Activated CD8-positive, alpha-beta T cell treated with anti-CD3 and anti-CD28 coated beads, Interleukin-2, amount 10 ng/mL, durations not matched to agents 7 days and 5 days (primary cell): ENCODE measurements at places on chromosomes 7 and 10. TPM values are rescaled to one million over a fixed set of nuclear protein-coding genes. Genes with fewer than 3 reads are reported as not detected.
A peak's percentile ranks its signal among the peaks of the same experiment; 100 is the strongest.

ADGRA1 gene
- not detected for total RNA-seq

LOXL4 gene
- total RNA-seq: not detected

ZNF488 gene
- not detected for total RNA-seq

TRIL gene
- not detected for total RNA-seq

SPDYE2B gene
- not detected for total RNA-seq

TEX36 gene
- total RNA-seq: not detected

RNF32 gene
- 1.4 TPM for total RNA-seq

FAM25G gene
- total RNA-seq: not detected

UCN3 gene
- total RNA-seq: not detected

GIMAP7 gene
- total RNA-seq: 134 TPM

DNA sequence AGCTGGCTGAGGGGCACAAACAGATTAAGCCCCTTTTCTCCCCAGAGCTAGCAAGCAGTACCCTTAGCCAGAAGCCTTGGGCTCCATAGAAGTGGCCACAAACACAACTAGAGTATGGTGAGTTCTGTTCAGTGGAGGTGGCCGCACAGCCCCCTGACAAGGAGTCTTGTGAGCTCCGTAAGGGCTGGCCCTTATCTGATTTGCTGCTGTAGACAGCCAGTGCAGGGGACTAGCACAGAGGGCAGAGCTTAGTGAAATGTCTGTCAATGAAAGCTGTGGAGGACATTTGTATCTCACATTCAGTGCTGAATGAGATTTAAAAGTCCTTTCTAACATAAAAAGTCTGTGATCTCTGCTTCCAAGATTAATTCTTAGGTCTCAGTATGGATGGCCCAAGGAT is 137.3 kb downstream of the AUTS2 start:
- no peak for DNase-seq

DNA sequence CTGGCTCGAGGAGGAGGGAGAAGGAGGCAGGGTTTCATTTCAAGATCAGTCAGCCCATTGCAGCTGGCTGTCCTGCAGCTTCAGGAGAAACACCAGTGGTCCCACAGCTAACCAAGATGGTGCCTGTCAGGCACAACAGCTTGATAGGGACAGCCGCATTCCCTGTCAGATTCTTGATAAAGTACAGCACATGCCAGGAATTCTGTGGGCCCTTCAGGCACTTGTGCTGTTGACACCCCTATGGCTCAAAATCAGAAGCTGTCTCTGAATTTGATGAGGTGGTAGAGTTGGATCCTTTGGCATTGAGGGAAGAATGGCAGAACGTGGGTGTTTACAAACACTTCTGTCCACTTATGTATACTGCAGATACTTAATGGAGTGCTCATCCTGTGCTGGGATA is 354.3 kb downstream of the KCNMA1 start:
- DNase-seq: no peak

- no peak for DNase-seq
Measured at GRCh38 chr10:76729841-76730487, 907.6 kb downstream of the KCNMA1 start.

GRCh38 chr10:131001438-131001837 is 310.1 kb downstream of the TCERG1L start:
- no peak for DNase-seq

GRCh38 chr7:22900784-22901183 is 78.1 kb upstream of the TOMM7 start:
- no peak for DNase-seq

DNA sequence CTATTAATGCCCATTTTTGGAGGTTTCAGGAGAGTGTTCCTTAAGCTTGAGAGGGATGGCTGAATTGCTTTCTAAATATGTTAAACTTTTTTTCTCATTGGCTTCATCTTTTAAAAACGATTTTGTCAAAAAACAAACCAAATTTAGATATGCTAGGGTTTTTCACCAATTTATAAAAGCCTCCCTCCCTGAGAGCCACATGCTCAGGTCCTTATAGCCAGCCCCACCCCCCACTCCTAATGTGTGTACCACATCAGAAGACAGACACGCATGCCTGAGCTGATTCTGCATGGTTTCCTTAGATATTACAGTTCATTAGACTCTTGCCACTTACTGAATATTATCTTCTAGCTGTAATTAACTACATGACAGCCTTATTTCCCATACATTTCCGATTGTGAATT is 2.0 kb downstream of the CUL1 start:
- DNase-seq: peak; percentile 63

GRCh38 chr10:18319628-18320027 is 179.4 kb downstream of the CACNB2 start:
- DNase-seq: no peak

- no peak for DNase-seq
Measured at GRCh38 chr7:144048648-144049047, at the start of gene OR2A5. TSS of gene OR2A5 (plus strand) at chr7:144048948. CDS start at chr7:144050402, 1,454 bp downstream.

DNA sequence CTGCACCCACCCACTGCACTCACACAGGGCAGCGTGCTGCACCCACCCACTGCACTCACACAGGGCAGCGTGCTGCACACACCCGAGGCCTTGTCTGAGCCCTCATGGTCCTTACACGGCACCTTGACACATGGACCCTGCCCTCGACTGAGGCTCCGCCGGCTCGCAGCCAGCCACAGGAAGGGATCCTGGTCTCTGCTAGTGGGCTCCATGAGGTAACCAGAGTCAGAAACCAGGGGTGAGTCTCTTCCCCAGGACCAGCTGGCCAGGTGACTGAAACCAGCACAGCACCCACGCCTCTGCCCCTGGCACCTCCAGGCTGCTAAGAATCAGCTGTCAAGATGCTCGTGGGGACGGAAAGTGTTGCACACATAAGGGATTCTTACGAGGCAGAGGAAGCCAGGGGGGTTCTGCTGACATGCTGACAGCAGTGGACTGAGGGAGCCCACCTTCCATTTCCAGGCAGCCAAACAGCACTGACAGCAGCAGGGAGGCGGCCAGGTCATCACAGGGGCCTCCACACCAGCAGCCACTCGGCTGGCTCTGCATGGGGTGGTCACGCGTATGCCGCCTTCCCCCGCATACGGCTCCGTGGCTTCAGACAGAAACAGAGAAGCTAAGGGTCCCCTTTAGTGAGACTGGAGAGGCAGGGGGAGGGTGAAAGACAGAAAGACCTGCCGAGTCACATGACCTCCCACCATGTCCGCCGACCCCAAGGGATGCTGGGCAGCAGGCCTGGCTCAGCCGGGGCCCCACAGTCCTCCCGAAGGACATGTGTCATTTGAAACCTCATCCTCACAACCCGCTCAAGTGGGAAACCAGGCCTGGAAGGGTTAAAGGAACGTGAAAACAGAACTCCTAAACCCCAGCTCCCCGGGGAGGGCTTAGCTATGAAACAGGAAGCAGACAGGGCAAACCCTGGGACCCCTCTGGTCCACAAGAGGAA is 34.2 kb downstream of the GPER1 start:
- DNase-seq: no peak

DNA sequence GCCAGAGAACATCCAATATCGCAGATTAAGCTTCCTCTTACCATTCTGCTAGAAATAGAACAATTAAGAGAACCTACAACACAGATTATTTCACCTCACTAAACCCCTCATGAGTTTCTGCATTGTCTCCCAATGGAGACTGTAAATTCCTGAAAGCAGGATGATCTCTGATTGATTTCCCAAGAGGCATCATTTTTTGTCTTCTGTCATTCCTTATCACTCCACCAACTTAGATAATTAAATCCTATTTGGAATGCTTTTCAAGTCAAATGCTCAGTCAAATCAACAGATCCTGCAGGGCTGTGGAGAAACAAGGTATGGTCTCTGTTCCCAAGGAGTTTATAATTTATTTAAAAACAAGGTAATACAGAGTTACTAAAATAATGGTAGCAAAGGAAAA is 161.5 kb downstream of the MTERF1 start:
- DNase-seq: no peak

DNA sequence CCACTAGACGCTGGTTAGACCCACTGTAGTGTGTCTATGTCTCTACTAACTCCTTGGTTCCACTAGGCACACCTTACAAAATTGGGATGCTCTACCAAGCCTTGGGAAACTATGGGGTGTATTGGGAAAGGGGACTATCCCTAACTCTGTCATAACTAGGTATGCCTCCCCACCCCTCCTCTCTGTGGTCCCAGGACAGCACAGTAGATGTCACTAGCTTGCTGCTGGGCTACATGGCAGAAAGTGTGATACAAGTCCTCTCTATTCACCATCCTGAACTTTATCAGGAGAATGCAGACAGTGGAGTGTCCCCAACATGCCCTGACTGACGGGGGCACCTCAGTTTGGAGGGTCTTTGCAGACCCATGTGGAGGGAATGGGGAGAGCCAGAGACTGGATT is 30.3 kb upstream of the TMEM273 start:
- DNase-seq: no peak

GRCh38 chr10:101569622-101570427 is 18.2 kb downstream of the POLL start:
- peak; percentile 85 for DNase-seq

GRCh38 chr10:29950391-29950790 is 109.0 kb downstream of the JCAD start:
- no peak for DNase-seq

- DNase-seq: no peak
Measured at GRCh38 chr7:20152511-20152910, 64.7 kb downstream of the MACC1 start.

- no peak for DNase-seq
Measured at GRCh38 chr7:91812388-91812787, 68.1 kb downstream of the MTERF1 start.

GRCh38 chr7:514651-515598 is 4.7 kb downstream of the PDGFA start:
- no peak for DNase-seq

DNA sequence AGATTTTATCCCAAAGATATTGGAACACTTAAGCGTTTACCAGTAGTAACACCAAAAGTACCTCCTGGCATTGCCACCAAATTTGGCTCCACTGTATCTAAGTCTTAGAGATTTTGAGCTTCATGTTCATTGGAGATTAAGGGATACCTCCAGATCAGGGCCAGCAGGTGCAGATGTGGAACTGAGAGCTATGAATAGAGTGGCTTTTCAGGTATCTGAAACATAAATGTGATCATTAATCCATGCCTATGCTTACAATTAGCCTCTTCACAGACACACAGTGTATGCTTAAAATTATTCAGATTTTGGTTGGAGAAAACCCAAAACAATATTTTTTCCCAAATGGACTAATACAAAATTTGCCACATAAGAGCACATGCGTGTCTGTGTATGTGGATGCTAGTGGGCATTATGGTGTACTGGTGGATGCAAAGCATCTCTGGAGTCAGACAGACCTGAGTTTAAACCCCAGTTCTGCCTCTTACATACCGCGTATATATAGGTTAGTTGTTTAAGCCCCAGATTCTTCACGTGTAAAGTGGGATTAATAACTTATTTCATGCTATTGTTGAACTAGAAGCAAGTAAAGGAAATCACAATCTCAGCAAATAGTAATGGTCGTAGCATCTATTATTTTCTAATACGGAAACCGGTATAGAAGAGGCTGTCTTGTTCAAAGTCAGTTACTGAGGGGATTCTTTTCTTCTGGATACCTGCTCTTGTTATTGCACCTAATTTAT is 6.8 kb upstream of the LRRC4 start:
- DNase-seq: no peak

- no peak for DNase-seq
Measured at GRCh38 chr7:140070546-140070945, 7.8 kb upstream of the PARP12 start.

DNA sequence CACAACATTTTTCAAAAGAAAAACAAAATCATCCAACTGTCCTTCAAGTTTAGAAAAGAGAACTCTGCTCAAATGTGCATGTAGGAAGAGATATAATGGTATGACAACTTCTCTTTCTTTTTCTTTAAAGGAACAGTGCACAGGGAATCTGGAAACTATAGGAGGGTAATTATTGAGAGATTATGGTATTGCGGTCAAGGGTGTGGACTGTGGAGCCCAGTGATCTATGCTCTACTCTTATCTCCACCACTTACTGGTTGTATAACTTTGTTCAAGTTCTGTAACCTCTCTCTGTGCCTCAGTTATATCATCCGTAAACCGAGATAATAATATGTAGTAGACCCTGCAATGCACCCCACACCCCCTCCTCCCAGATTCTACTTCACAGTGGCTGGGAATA is 69.8 kb upstream of the PCGF5 start:
- no peak for DNase-seq

GRCh38 chr10:23692736-23693135 is 253.9 kb downstream of the OTUD1 start:
- DNase-seq: no peak
